ENCODE measurements at places on chromosomes 4 and X.

DNA sequence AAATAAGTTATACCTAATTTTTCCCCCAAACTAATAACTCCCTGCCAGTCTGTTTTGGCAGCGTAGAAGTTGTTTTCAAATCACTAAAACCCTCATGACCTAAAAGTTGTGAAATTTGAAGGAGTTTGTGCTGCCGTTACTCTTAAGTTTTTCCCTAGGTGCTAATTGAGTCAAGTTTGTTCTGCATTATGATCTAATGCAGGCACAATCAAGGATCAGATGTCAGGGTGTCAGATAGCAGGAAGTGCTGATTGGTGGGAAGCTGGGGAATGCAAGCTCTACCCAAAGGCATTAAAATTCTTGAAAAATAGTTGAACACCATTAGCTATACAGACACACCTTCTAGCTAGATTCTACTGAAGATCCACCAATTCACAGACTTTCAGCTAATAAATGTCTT is 51.9 kb downstream of the ARX start:
- no peak for DNase-seq

DNA sequence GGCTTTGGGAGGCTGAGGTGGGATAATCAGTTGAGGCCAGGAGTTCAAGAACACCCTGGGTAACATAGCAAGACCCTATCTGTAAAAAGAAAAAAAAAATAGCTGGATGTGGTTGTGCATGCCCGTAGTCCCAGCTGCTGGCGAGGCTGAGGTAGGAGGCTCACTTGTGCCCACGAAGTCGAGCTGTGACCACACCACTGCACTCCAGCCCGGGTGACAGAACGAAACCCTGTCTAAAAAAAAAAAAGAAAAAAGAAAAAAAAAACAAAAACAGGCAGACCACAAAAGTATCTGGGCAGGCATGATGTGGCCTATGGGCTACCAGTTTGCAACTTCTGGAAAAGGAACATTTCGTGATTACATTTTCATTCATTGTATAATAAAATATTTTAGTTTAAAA is 38.1 kb upstream of the RASGEF1B start:
- no peak for DNase-seq

GRCh38 chrX:68754406-68754805 is 74.4 kb upstream of the EFNB1 start:
- no peak for DNase-seq

DNA sequence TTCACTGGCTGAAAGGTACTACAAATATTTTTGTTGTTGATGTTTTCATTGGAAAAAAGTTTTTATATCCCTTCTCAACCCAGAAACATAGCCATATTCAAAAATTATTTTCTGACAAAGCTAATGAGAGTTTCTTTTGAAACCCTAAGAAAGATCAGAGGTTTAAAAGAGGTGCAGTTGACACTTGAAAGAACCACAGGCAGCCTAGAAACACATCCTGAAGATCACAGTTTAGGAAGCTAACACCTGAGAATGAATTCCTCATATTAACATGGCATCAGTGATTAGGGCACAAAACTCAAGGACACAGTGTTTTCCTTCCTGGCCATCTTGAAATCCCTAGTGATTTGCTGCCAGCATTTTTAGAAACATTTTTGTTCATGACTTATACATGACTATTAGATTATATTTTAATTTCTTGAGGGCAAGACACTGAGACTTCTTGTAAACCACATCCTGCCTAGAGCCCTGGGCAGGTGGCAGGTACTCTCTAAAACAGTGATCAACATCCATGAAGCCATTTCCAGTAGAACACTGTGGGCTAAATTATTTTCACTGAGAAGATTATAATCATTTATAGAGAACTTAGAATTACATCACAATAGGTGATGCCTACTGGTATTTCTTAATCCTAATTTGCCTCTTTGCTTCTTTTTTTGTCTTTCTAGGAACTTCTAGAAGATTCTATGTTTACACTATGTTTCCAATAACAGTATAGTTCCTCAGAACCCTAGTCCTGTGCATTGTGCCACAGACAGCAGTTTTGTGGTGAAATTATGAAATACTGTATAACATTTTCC is 80.0 kb downstream of the ARSJ start:
- peak; percentile 1 for DNase-seq

- no peak for DNase-seq
Measured at GRCh38 chr4:52358366-52358765, 300.7 kb downstream of the USP46 start.

- no peak for DNase-seq
Measured at GRCh38 chr4:158771776-158772175, 3.0 kb downstream of the FNIP2 start.

- DNase-seq = no peak
Measured at GRCh38 chr4:176504118-176504517, 184.4 kb downstream of the SPCS3 start.

DNA sequence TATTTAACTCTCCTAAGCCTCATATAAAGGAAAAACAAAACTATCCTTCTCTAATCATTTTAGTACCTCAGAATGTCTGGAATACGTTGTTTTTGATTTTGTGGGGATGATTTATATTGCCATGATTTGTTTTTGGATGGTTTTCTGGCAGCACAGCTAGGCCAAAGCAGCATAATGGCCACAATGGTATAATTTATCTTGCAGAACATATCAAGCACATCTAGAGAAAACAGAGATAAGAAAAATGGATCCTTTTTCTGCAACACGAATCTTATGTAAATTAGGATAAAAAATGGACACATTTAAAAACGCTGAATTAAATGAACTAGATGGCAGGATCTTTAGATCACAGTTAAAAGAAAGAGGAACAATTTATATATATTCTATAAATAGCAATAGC is 269.9 kb upstream of the FAT4 start:
- no peak for DNase-seq

DNA sequence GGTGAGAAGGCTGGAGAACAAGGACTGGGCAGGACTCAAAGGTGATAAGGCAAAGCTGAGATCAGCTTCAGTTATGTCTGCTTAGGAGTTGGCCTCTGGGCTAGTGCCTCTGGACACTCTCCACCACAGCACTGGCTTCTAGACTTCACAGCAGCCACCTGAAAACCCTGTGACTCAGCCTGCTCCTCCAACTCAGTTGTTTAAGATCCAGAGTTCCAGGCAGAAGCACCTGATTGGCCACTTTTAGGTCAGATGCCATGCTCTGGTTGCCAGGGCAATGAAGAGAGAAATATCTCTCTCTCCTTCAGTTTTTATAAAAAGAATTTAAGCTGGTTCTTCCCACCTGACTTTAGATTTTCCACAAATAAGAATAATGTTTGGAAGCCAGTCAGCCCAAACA is 47.9 kb upstream of the BLTP1 start:
- no peak for DNase-seq

All from stimulated activated naive CD4-positive, alpha-beta T cell treated with Interleukin-2 at 50 U/mL for 16 hours (primary cell).